Left lung (tissue), 14 donors: ENCODE measurements at places on chromosomes 1 and 21.

DNA sequence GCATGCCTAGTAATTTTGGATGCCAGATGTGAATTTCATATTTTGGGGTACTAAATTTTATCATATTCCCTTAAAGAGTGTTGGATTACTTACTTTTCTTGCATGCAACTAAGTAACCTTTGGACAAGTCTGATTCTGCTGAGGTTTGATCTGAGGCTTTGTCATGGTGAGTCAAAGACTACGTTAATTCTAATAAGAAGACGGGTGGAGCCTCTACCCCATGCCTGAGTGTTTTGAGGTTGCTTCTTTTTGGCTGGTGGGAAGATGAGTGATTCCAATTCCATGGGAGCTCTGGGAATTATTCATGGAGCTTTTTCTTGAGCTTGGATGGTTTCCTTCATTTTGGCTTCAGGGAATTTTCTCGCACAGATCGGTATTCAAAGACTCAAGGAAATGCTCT, 11.6 kb upstream of the PCP4 start:
- no peak for DNase-seq

DNA sequence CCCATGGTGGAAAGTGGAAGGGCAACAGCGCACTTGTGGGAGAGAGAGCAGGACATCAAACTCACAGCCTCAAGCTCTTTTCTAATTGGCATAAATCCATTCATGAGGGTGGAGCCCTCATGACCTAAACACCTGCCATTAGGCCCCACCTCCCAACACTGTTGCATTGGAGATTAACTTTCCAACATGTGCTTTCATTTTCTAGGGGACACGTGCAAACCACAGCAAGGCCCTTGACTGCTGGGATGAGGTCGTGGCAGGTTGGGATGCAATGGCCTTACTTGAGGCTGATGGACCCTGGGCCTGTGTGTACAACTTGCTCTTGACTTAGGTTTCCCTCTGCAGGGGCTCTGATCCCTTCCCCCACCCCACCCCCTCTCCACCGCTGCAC, 35.9 kb upstream of the NEK2 start:
- no peak for DNase-seq

- DNase-seq, result no peak
These were observed 7.5 kb downstream of the DDR2 start for GRCh38 chr1:162639718-162640117.

GRCh38 chr1:51641096-51641495, 24.2 kb downstream of the OSBPL9 start:
- no peak for DNase-seq

GRCh38 chr21:42513151-42513984, at the start of gene SLC37A1:
Gene SLC37A1 (plus strand): TSS chr21:42513852. CDS start chr21:42518455, 4,603 bp downstream.
- no peak for DNase-seq

- DNase-seq, result peak; percentile 88
These were observed at the start of gene RCAN3 for GRCh38 chr1:24502709-24503058. Gene RCAN3 (plus strand): TSS chr1:24502836. CDS start chr1:24514373, 11,537 bp downstream.

- no peak for DNase-seq
These were observed 21.9 kb downstream of the TLCD4 start for GRCh38 chr1:95139039-95139438.

DNA sequence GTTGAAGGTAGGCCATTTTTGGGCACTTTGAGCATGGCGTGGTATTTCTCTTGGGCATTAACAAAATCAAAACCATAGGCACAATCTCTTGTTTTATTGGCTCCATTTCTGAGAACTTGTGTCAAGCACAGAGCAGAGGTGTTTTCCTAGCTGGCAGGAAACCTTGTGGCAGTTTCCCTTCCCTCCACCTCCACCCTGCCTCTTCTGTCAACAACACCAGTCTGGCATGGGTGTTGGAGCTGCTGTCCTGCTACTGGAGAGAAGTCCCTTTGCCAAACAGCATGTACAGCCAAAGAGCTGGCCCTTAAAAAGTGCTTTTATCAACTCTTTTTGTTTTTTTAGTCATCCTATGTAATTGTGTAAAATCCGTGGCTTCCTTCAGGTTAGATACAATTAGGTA, 16.0 kb downstream of the ATP1A1 start:
- DNase-seq, result no peak

DNA sequence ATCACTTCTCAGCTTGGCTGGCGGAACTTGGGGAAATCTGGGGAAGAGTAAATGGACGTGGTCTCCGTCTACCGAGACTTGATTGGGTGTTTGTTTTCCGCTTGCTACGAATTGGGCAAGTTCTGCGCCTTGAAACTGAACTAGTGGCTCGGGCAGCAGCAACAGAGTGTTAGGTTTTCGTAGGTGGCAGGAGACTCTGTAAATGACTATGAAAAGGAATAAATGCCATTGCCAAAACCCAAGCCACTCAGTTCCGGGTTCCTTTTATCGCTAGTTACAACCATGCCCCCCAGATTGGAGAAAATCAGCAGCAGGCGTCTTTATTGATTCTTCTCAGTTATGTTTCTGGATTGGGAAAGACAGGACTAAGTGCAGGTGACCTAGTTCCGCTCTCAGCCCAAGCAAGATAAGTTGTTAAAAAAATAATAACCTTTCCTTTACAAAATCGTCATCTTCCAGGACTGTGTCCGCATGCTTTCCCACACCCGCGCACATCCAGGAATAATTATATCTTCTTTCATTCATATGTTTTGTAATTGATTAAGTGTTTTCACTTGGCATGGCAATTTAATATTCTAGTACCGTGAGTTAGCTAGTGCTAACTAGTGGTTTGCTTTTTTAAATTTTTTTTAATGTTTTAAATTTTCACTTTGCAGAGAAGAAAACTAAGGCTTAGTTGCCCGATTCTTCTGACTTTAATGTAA, 3.4 kb downstream of the LHX9 start:
- DNase-seq, result no peak

- no peak for DNase-seq
These were observed 189.6 kb downstream of the TGFBR3 start for GRCh38 chr1:91696321-91696720.

GRCh38 chr1:244065960-244066388, 14.9 kb downstream of the ZBTB18 start:
- peak; percentile 62 for DNase-seq

GRCh38 chr1:211359876-211360275, 33.2 kb downstream of the TRAF5 start:
- no peak for DNase-seq

DNA sequence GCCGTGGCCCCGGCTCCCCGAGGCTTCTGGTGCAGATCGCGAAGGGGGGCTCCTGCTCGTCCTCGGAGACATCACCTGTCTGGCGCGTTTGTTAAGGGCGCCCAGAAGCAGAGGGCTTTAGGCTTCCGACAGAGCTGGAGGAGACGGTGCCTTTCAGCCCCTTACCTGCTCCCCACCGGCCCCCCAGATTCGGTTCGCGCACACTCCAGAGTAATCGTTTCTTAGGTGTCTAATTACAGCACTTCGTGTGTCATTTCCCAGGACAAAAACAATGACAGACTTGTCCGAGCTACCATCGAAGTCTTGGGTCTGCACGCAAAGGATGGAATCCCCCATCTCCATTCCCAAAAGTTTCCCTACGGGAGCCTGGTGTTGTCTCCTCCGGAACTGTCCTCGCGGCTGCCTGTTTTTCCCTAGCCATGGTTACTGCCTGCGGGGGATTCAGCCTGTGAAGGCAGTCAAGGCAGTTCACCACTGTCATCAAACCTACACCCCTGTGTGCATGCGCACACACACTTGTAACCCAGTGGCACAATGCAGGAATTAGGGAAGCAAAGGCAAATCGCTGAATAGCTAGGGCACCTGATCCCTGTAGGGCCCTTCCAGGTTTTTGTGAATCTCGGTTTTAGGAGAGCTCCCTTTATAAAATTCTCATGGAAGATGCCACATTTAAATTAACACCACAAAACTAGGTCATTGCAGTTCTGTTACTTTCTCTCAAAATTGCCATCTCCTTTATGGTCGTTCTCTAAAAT, 738 bp upstream of the CDC42BPA start:
- DNase-seq, result no peak

DNA sequence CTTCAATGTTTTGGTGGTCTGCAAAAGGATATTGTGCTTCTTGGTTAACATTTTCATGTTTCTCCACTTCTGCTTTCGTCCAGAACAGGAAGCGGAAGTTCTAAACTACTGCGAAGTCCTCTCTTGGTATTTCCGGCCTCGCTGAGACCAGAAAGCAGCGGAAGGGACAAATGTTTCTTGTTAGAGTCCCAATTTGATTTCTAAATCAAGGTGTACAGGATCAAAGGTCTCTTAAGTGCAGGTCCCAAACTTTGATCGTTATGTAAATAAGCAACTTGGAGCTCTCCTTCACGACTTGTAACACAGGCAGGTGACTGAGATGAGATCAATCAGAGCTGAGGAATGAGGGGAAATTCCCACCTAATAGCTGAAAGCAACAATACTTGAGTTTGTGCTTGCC, 40.1 kb upstream of the HMCN1 start:
- DNase-seq, result peak; percentile 21

GRCh38 chr1:44810101-44810761, 1.9 kb downstream of the BTBD19 start:
- no peak for DNase-seq

DNA sequence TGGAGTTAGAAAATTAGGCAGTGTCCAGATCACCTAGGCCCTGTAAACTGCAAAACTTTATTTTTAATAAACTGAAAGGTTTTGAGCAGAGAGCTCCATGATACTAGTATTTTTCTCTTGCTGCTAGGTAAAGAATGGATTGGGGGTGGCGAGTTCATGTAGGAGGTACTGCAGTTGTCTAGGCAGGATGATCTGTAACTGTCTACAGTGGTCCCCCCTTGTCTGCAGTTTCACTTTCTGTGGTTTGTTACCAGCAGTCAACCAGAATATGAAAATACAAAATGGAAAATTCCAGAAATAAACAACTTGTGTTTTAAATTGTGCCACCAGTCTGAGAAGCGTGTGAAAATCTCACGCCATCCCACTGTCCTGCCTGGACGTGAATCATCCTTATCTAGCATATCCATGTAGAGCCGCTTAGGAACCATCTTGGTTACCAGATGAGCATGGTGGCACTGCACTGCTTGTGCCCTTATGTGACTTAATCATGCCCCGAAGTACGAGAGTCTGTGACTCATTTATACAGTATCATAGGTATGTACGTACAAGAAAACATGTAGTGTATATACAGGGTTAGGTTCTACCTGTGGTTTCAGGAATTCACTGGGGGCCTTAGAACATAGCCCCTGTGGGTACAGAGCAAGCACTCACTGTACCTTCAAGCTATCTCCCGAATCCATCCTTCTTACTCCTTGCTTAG, 94.2 kb downstream of the AHCTF1 start:
- DNase-seq, result no peak

DNA sequence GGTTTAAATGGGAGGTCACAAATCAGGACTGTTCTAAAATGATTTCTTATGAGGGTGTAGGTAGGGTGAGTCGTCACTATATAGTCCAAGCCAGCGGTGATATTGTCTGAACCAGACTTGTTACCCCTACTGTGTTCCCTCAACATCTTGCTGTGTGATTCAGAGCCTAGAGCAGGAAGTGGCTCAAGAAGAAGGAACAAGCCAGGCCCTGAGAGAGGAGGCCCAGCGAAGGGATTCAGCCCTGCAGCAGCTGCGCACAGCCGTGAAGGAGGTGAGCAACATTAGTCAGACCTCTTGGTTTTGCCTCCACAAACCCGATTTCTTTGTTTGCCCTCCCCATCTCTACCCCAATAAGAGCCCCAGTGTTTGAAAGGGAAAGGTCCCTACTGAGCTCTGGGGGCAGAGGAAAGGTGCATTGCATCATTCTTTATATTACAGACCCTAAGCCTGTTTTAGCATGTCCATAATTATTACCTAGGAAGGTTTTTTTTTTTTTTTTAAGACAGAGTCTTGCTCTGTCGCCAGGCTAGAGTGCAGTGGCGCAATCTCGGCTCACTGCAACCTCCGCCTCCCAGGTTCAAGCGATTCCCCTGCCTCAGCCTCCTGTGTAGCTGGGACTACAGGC, 5.0 kb upstream of the SH3BGRL3 start:
- no peak for DNase-seq

- DNase-seq, result no peak
These were observed 73.5 kb downstream of the PUM1 start for GRCh38 chr1:30991862-30992606.

- DNase-seq, result no peak
These were observed 255.7 kb downstream of the OMA1 start for GRCh38 chr1:58290685-58291372.

DNA sequence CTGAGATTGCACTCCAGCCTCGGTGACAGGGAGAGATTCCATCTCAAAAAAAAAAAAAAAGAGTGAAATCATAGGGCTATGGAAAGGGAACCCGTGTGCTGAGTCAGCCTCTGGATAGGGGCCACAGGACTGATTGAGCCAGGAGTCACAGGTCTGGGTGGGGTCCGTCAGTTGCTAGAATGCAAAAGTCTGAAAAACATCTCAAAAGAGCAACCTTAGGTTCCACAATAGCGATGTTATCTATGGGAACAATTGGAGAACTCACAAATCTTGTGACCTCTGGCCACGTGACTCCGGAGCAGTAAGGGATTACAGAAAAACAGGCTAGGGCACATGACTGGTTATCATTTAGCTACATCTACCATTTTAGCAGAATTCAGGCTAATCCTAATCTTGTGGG, 32.8 kb upstream of the GREM2 start:
- no peak for DNase-seq

- no peak for DNase-seq
These were observed 20.9 kb upstream of the MAN1A2 start for GRCh38 chr1:117346206-117346928.

- no peak for DNase-seq
These were observed 2.2 kb upstream of the LYPD8 start for GRCh38 chr1:248757784-248758195.

DNA sequence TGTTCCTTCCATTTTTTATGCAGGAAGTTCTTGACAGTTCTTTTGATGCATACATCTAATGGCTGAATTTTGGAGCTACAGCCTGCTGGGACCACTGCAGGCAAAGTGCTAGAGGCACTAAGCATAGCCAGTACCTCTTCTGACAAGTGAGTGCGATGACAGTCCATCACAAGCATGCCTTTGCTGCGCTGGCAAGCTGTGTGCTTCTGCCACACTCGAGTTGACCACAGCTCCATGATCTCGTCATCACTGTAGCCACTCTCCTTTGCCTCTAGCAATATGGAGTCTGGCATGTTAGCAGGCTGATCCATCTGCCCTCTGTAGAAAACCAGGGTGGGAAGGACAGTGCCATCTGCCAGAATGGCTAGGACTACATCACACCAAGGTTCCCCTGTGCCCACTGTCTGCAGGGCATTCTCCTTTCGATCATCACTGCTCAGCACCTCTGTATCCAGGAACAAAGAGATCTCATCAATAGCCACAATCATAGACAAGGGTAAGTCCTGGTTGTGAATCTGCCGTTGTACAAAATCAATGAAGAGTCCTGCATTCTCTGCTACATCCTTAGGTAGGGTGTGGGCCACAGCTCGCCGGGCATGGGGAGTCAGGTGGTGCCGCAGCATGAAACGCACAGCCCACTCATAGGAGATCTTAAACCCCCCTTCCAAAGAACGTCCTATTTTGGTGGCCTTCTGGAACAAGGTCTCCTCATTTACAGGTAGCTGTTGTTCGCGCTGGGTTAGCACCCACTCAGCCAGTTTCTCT, 6.0 kb downstream of the PSMB4 start:
- no peak for DNase-seq
